ENCODE measurements at places on chromosomes 3 and 15. TPM values are rescaled to one million over a fixed set of nuclear protein-coding genes. Genes with fewer than 3 reads are reported as not detected.

DNA sequence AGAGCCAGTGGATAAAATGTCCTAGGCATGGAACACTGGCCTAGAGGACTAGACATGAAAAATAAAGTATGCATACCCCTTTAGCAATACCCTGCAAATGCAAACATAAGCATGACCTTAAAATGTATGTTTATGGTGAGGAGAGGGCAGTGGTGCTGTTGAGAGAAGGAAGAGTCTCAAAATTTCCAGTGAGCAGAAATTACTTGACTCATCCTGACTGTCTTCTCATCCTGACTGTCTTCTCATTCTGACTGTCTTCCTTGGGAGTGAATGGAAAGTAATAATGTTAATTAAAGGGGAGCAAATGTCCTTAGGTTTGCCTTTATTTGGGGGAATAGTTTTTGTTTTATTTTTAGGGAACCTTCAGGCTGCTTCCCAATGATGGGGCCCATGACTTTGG lies 121.5 kb upstream of the GALNT15 start:
- no peak for DNase-seq

The ZSCAN29 gene
- total RNA-seq: 39.3 TPM

- DNase-seq: no peak
Observed at GRCh38 chr3:141330718-141331376, 37.5 kb upstream of the ZBTB38 start.

DNA sequence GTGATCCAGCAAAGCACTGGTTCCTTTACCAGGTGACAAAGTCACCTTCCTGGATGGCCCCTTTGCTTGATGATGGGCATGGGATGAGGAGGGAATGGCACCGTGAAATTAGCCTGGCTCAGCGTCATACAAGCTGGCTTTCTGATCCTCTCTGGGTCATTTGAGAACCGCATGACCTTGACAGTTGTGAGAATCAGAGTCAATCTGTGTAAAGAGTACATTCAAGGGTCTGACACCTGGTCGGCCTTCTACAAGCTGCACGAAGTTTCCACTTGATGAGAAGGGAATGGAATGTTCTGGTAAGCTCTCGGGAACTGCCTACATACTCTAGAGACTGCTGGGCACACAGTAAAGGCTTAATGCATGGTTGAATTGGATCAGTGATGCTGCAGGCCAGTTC lies 319.8 kb upstream of the TLE3 start:
- no peak for DNase-seq

The ARPIN gene
- total RNA-seq: 29.4 TPM

- DNase-seq: no peak
Observed at GRCh38 chr3:14890476-14890875, 56.9 kb upstream of the NR2C2 start.

DNA sequence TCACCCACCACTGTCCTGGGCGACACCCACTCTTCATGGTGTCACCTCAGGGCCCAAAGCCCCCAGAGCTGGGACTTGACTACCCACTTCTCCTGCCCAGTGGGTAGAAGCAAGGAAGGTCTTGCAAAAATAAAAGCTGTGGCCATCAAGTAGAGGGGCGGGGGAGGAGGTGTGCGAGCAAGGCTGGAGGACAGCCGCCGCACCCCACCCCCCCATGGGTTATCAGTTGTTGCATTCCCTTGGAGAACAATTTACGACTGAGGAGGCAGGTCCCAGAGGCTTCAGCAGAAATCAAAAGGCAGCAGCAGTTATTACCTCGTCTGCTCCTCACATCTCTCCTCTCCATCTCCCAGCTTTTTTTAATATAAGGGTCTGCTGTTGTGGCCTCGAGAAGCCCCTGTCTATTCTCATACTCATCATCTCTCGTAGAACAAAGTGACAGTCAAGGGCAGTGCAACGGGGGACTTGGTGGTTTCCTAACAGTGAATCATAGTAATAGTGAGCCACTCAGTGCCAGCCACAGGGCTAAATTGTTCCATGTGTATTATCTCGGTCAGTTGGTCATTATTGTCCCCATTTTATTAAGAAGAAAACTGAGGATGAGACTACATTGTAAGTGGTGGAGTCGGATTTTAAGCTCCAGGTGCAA lies 116.4 kb downstream of the PDCD6IP start:
- DNase-seq: no peak
